Stimulated activated CD4-positive, alpha-beta T cell treated with anti-CD3 and anti-CD28 coated beads, Interleukin-12 subunit alpha, Interleukin-12 subunit beta, amount 100 ng/mL, for 48 hours (primary cell): ENCODE measurements at places on chromosomes 7 and 10.

- DNase-seq, result no peak
These were observed 17.6 kb downstream of the BCCIP start for GRCh38 chr10:125840955-125841354.

- DNase-seq, result no peak
These were observed 194.0 kb downstream of the DOCK4 start for GRCh38 chr7:112012242-112012641.

DNA sequence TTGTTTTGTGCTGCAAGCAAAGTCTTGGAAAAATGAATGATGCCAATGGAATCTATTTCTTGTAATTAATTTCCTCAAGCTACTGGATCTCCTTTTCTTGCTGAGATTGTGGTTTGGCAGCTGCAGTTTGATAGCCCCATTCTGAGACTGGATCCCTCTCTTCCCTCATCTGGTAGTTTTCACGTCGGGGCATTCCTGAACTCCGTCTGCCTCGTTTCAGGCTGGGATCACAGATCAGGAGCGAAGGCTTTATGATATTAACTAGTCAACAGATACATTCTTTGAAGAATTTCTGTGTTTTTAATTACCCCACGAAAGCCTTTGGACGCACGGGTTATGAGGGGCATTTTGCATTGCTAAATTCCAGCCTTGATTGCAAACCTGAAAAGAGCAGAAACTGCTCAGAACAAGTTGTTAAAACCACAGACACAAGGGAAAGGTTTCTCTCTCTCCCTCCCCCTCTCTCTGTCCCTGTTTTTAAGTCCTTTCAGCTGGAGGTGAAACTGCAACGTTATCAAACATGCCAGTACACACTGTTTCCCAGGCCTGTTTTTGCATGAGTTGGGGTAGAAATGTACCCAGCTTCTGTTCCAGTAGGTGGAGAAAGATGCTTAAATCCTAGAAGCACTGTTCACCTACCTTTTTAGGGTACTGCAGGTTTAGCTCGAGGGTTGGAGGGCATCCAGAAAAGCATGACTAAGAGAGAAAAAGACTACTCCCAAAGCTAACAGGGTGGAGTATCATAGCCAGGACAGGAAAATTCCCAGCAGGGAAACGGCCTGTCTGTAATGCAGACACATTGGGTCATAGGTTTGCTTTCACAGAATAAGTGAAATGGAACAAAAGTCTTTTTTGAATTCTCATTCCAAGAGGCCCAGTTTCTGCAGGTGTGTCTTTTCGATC, 124.3 kb downstream of the CUX1 start:
- DNase-seq, result no peak

DNA sequence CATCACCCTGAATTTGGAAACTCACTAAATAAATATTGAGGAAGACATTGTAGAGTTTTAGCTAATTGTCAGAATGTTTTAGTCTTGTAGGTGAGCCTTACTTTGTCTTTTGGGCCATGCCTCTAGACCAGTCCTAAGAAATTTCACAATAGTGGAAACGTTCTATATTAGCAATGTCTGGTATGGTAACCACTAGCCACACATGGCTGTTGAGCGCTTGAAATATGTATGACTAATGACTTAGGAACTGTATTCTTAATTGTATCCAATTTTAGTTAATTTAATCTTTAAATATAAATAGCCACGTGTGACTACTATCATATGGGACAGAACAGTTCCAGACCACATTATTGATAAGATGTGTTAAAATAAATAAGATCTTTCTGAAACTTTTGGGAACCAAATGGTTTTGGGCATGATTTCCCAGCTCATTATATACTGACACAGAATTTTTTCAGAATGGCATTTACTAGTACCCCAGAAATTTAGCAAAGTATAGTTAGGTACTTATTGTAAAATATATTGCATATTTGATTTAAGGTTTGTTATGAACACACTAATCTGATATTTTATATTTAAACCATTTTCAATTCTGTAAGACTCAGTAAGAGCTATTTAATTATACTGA, 95.0 kb downstream of the VPS50 start:
- no peak for DNase-seq

GRCh38 chr7:11130012-11130411, 156.3 kb downstream of the PHF14 start:
- no peak for DNase-seq

GRCh38 chr10:47008769-47009168, 97.5 kb downstream of the PTPN20 start:
- no peak for DNase-seq

GRCh38 chr10:101216207-101217043, 12.8 kb downstream of the LBX1 start:
- DNase-seq, result no peak

DNA sequence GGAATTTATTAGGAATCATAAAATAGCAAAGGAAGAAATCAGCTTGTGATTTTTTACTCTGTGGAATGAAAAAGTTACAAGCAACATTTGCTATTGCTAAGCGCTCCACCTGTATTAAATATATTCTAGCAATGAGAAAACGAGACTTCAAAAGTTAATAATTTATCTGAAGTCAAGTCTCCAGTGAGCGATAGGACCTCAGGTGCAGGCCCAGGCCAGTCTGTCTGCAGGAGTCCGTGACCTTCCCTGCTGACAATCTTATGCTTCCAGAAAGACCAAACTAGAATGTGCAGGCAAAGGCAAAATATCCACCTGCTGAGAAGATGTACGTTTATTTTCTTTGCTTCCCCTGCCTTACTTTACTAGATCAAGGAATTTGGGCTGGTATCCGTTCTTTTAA, 22.7 kb downstream of the MRC1 start:
- DNase-seq, result no peak

DNA sequence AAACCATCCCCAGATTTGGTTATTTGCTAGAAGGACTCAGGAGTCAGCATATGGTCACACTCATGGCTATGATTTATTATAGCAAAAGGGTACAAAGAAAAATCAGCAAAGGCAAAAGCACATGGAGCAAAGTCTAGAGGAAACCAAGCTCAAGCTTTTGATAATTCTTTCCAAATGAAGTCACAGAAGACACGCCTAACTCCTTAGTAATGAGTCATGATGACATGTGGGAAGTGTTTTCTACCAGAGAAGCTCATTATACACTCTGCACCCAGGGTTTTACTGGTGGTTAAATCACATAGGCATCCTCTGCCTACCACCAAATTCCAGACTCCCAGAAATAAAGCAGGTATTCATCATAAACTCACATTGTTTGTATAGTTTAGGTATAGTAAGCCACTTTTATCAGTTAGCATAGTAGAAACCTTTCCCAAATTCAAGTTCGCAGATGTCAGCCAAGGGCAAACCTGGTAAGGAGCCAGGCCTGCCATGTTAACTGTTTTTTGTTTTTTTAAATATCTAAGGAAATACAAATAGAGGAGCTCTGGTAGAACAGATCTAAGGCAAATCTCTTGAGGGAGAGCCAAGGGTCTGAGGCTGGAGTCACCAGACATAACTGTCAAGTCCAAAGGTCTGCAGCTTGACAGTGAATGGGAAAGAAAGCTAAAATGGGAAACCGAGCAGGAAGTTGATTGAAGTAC, 15.4 kb upstream of the HIBADH start:
- no peak for DNase-seq

GRCh38 chr10:15227611-15228372, 59.3 kb upstream of the NMT2 start:
- no peak for DNase-seq

DNA sequence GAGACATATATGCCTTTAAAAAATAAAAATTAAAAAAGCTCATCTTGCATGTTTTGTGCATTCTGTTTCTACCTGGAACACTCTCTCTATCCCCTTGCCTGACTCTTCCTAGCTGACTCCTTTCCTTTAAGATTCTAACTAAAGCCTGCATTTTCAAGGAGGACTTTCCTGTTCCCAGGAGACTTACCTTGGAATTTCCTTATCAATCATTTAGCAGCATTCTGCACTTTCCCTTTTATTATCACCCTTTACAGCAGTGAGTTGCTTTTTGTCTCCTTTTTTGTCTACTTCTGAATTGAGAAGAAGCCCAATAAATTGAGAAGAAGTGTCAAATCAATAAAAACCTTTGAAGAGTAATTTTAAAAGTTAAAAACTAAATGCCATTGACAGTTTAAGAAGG, 142.2 kb upstream of the TMEM196 start:
- DNase-seq, result no peak

DNA sequence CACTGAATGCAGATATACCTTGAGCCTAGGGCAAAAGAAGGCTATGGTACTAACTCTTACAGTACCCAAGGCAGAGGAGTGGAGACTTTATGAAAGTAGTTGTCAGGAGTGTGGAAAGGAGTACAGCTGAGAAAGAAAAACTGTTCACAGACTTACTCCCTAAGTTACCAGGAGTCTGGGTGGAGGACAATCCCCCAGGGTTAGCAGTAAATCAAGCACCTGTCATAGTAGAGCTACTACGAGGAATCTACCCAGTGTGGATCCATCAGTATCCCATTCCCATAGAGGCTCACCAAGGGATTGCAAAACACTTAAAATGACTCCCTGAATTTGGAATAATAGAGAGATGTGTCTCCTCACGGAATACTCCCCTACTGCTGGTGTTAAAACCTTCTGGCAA, 10.1 kb upstream of the ZNF33B start:
- DNase-seq, result no peak
